ENCODE measurements at places on chromosomes 5 and 9. TPM values are rescaled to one million over a fixed set of nuclear protein-coding genes. Genes with fewer than 3 reads are reported as not detected.
A peak's percentile ranks its signal among the peaks of the same experiment; 100 is the strongest.

DNA sequence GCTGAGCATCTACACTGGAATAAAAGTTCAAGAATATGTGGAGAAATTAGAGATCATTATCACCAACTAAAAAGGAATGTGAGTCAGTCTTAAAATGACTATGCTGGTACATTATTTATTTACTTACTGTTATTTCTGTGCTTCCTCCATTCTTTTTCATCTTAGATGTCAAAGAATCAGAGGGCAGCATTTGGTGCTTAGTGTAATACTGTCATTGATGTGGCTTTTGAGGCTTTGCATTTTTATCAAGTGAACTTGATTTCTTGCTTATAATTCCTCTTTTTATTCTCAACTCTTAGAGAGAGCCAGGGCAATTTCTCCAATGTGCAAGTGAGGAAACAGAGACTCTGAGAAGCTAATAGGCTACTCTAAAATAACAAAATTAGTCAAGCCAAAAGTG, 163.7 kb upstream of the TRPC7 start:
- H3K27me3 ChIP-seq: no peaks in the 10 kb centered on the region
- no peak overlapping the region for H3K27ac ChIP-seq
- DNase-seq: no peak
- H3K36me3 ChIP-seq: no peaks in the 10 kb centered on the region

DNA sequence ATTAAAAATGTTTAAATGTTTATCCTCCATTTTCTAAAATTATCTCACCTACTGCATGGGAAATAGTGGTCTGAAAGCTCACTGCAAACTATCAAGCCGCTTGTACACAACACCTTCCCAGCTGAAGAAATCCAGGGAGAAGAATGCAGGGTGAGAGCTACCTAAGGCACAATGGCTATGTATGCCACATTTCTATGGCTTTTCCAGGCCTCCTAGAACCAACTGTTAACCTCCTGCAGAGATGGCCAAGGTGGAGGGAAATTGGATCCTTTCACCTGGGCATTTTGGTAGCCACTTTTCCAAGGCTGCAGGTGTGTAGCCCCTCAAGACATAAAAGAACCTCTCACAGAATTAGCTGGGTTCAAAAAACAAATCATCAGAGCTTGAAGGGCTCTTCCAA, 286.4 kb downstream of the EBF1 start:
- peak; percentile 19 for DNase-seq
- H3K27ac ChIP-seq: no peak overlapping the region
- H3K4me3 ChIP-seq: no peak overlapping the region
- H3K36me3 ChIP-seq: no peaks in the 10 kb centered on the region
- H3K4me1 ChIP-seq: peaks cover 18% of the 10 kb centered on the region

GRCh38 chr5:7745882-7746610, 104.9 kb downstream of the CFAP90 start:
- peak overlapping the region; percentile 72 for H3K27ac ChIP-seq
- H3K4me1 ChIP-seq: no peaks in the 10 kb centered on the region
- H3K4me3 ChIP-seq: no peak overlapping the region

Gene ZBTB5
- total RNA-seq: 20.3 TPM

GRCh38 chr5:181114844-181115778, 15.9 kb downstream of the OR2V1 start:
- H3K27ac ChIP-seq: no peak overlapping the region
- H3K36me3 ChIP-seq: no peaks in the 10 kb centered on the region
- peaks cover 22% of the 10 kb centered on the region for H3K4me1 ChIP-seq
- peak; percentile 68 for DNase-seq

- H3K27me3 ChIP-seq: no peaks in the 10 kb centered on the region
- peaks cover 19% of the 10 kb centered on the region for H3K4me1 ChIP-seq
- H3K27ac ChIP-seq: no peak overlapping the region
- DNase-seq: no peak
- H3K36me3 ChIP-seq: no peaks in the 10 kb centered on the region
These were observed 253.4 kb upstream of the SLC24A2 start for GRCh38 chr9:20042128-20042711.

- H3K4me1 ChIP-seq: no peaks in the 10 kb centered on the region
- no peak overlapping the region for H3K4me3 ChIP-seq
- no peaks in the 10 kb centered on the region for H3K36me3 ChIP-seq
- H3K27ac ChIP-seq: no peak overlapping the region
These were observed 19.8 kb downstream of the CKMT2 start for GRCh38 chr5:81252904-81253303.
